Left lung (tissue), 14 donors: ENCODE measurements at places on chromosomes 1 and 21. TPM values are rescaled to one million over a fixed set of nuclear protein-coding genes. Genes with fewer than 3 reads are reported as not detected.

DNA sequence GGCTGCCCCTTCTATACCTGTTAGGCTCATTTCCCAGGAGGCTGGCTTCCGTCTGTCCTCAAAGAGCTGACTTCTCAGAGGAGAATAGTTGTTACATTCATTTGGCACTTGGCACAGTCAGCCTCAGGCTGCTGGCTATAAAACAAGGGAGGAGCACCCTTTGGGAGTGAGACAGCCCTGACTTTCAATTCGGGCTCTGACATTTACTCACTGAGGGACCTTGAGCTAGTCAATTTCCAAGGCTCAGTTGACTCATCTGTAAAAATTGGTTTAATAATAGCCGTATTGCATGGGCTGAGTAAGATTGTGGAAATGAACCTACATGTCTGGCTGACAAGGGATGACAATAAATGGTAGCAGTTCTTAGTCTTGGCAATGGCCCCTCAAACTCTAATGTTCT lies 13.7 kb downstream of the ALX3 start:
- no peak for DNase-seq

DNA sequence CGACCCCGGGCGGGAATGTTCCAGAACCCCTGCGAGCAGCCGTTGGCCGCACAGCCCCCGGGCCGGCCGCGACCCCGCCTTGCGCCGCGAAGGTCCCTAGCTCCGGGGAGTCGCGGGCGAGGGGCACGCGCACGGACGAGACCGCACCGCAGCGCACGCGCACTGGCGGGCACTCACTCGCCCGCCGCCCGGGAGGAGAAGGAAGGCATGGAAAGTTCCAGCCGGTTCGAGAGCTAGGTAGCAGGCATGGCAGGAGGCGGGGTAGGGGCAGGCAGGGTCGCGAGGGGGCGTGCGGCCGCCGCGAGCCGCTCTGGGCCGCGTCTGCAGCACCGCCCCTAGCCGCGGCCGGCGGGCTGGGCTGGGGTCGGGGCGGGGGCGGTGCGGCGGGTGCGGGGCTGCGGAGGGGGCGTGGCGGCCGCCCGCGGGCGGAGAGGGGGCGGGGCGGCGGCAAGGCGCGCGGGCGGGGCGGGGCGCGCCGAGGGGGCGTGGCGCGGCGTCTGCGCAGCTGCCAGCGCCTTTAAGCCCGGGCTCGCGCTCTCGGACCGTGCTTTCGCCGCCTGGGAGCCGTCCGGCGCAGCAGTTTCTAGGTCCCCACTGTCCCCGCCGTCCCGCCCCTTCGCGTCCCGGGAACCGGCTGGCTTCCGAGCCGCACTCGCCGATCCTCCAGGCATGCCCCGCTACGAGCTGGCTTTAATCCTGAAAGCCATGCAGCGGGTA lies at the start of the genes MRPS6 and SLC5A3:
Gene MRPS6 (plus strand): TSS at position 547 of the 717 bp plus-strand sequence. CDS start 123 bp downstream, at position 670.
Gene SLC5A3 (plus strand): TSS at position 547 of the 717 bp plus-strand sequence. CDS start 21,621 bp downstream, outside the sequence.
- DNase-seq = peak; percentile 90

The FHAD1 gene
- 1.4 TPM for total RNA-seq

GRCh38 chr1:190429141-190429540 lies 48.5 kb downstream of the BRINP3 start:
- no peak for DNase-seq

DNA sequence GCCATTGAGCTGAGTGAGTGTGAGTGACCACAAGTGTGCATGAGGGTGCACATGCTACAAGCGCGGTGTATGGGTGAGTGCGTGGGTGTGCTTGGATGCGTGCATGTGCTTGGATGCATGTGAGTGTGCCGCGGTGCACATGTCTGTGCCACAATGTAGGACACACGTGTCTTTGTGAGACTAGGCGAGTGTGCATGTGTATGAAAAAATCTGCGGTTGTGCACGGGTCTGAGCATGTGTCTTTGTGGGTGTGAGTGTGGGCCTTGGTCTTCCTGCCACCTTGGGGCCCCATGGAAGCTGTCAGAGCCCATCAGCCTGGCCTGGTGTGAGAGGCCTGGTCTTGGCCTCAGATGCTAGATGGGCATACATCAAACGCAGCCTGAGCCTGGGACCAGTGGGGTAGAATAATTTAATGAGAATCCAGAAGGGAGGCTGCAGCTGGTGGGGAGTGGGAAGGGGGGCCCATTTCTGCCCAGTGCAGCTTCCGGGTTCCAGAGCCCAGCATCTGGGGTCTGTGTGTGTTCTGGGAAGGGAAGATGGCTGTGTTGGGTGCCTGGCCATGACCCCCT lies 103.9 kb upstream of the SLC2A1 start:
- no peak for DNase-seq

The OR10J4 gene
- total RNA-seq = not detected

GRCh38 chr1:235920596-235921375 lies 54.1 kb upstream of the LYST start:
- DNase-seq = no peak

DNA sequence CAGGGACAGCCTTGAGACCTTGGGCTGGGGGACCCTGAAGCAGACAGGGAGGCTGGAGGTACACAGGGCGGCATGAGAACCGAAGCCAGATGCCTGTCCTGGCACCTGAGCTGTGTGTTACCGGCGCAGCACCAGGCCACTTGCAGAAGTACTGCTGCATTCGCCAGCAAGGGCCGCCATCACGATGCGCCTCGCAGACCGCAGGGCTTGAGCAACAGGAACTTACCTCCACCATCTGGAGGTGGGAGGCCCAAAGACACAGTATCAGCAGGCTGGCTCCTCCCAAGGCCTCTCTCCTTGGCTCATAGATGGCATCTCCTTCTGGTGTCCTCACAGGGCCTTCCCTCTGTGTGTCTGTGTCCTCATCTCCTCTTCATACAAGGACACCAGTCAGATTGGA lies 90.1 kb downstream of the PRDM16 start:
- no peak for DNase-seq

GRCh38 chr1:175198332-175198731 lies 5.8 kb upstream of the KIAA0040 start:
- no peak for DNase-seq

GRCh38 chr1:154481053-154481452 lies 21.0 kb upstream of the TDRD10 start:
- DNase-seq = no peak

DNA sequence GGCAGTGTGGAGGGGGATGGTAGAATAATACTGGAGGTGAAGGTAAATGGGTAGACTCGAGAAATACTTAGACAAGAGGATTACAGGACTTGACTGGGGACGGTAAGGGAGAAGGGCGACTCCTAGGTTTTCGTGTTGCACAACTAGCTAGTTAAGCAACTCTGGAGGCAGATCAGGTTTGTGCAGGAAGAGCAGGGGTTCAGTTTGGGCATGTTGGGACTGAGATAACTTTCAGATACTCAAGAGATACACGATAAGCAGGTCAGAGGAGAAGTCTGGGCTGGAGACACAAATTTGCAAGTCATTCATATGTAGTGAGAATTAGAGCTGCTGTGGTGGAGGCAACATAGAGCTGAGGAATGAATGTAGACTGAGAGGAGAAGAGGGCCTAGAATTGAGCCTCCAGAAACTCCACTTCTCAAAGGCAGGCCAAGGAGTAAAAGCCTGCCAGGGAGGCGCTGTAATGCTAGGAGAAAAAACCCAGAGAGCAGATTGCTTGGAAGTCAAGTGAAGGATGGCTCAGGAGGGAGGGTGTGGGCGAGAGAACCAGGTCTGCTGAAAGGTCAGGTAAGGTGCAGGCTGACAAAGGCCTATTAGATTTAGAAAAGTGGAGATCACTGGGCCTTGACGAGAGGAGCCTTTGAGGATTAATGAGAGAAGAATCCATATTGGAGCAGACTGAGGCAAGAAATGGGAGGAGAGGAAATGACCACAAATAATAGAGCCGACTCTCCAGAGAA lies 20.8 kb downstream of the MAB21L3 start:
- no peak for DNase-seq

The LEMD1 gene
- 2.1 TPM for total RNA-seq

DNA sequence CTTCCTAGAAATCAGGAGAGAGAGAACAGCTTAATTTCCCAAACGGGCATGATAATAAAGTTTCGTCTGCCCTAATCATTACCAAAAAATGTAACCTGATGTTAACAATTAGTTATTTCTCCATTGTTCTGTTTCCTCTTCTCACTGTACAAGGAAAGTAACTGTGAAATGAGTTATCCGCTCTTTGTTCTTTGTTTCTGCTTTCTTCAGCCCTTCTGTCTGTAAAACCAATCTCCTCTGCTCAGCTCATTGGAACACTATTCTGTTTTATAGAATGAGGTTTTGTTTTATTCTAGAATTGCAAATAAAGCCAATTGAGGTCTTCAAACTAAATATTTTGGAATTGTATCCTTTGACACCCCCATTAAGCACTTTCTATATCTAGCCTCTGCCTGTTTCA lies 8.8 kb upstream of the THEM4 start:
- DNase-seq = no peak
